ENCODE measurements at places on chromosomes 4 and X.

- DNase-seq = no peak
Measured at GRCh38 chr4:171985129-171985528, 171.9 kb downstream of the GALNTL6 start.

GRCh38 chr4:38132107-38132673 is 172.0 kb downstream of the PTTG2 start:
- peak; percentile 72 for DNase-seq

DNA sequence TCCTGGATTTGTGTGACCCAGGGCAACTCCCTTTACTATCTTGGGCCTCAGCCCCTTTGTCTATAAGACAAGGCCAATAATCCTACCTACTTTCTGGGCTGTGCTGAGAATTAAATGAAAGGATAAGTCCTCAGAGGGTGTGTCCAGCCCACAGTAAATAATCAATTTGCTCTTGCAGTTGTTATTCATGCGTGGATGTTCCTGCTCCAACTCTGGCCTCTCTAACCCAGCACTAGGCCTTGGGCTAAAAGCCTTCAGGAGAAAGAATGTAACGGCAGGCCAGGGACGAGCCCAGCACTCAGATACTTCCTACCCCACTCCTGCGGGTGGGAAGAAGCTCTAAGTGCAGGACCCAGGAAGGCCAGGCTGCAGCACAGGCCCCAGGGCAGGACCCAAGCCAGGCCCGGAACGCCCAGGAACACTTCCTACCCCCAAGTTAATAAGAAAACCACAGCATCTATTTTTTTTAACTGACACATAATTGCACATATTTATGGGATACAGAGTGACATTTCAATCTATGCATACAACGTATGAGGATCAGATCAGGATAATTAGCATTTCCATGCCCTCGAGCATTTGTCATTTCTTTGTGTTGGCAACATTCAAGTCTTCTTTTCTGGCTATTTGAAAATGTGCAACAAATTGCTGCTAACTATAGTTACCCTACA is 179.6 kb upstream of the RBPJ start:
- DNase-seq = no peak

GRCh38 chrX:27598312-27598711 is 8.2 kb downstream of the DCAF8L2 start:
- DNase-seq = no peak

- no peak for DNase-seq
Measured at GRCh38 chrX:47828984-47829383, 7.7 kb upstream of the ZNF81 start.

DNA sequence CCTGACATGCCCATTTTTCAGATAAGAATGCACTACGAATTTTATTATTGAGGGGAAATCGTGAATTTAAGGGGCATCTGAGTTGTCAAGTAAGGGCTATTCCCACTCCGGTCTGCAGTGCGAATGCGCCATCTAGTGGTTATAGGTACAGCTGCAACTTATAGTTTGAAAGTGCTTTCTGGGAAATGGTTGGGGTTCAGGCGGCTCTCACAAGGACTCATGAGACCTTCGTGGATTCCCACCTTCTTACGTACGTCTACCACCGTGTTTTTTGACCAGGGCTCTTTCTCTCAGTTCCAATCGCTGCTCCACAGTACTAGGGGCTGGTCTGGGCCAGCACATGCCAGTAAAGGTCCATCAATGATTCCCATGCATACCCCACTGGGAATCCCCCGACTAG is 12.3 kb downstream of the MSL3 start:
- DNase-seq = peak; percentile 32

GRCh38 chr4:102787944-102788343 is 27.2 kb upstream of the MANBA start:
- no peak for DNase-seq

DNA sequence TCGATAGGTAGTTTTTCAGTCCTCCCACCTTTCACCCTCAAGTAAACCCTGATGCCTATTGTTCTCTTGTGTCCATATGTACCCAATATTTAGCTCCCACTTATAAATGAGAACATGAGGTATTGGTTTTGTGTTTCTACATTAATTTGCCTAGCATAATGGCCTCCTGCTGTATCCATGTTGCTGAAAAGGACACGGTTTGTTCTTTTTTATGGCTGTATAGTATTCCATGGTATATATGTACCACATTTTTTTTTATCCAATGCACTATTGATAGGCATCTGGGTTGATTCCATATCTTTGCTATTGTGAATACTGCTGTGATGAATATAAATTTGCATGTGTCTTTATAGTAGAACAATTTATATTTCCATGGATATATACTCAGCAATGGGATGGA is 199.2 kb downstream of the RAB28 start:
- DNase-seq = no peak

- DNase-seq = no peak
Measured at GRCh38 chrX:35076061-35076460, 133.5 kb downstream of the FAM47B start.

DNA sequence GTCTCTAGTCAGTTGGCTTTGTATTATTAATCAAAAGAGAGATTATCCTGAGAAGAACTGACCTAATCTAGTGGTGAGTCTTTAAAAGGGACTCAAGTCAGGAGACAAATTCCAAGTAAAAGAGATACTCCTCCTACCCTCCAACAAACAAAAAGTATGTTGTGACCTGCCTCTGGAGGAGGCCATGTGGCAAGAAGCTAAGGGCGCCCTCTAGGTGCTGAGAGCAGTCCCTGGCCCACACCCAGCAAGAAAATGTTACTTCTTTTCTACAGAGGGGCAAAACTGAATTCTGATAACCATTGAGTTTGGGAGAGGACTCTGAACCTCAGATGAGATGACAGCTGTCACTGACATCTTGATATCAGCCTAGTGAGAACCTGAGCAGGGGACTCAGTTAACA is 953.6 kb upstream of the AGA start:
- no peak for DNase-seq

Measured in stimulated activated naive B cell treated with anti-CD40 and anti-IgM and Interleukin-4, amounts not matched to agents 10 μg/mL and 1 μg/mL and 100 μg/mL, for 72 hours (primary cell).